ENCODE measurements at places on chromosomes 5 and 9.

GRCh38 chr5:34914671-34915138 is 599 bp downstream of the RAD1 start:
- DNase-seq: no peak

- DNase-seq: no peak
Observed at GRCh38 chr5:58635416-58635815, 52.5 kb downstream of the RAB3C start.

GRCh38 chr9:129617167-129617566 is 3.7 kb downstream of the C9orf50 start:
- no peak for DNase-seq

GRCh38 chr5:122384739-122385235 is 72.8 kb downstream of the SNCAIP start:
- DNase-seq: no peak

DNA sequence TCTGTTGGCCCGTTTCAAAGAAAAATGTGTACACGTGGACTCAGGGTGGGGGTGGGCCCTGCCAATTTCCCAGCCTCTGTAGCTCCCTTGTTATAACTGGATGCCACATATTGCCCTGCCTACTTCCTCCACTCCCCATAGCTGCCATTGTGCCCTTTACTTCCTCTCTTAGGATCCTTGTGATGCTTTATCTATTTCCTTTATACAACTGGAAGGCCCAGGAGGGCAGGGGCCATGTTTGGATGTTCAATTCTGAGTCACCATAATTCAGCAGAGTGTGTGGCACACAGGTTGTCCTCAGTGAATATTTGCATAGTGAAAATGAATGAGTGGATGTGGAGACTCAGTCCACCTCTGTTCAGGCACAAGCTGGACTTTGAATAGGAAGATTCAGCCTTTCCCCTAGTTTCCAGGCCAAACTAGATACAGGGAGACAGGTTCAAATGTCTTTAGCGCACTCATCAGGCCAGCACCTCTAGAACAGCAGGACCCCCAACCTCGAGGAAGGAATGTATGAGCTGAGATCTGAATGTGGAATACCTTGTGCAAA is 10.6 kb upstream of the FEM1C start:
- DNase-seq: no peak

DNA sequence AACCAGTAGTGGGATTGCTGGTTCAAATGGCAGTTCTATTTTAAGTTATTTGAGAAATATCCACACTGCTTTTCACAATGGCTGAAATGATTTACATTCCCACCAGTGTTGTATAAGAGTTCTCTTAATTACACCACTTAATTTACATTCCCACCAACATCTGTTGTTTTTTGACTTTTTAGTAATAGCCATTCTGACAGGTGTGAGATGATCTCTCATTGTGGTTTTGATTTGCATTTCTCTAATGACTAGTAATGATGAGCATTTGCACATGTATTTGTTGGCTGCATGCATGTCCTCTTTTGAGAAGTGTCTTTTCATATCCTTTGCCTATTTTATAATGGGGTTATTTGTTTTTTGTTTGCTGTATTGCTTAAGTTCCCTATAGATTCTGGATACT is 688.3 kb downstream of the PRR16 start:
- DNase-seq: no peak

- DNase-seq: no peak
Observed at GRCh38 chr5:53240661-53241060, 131.1 kb upstream of the MOCS2 start.

- peak; percentile 85 for DNase-seq
Observed at GRCh38 chr5:172932313-172933017, 26.8 kb upstream of the RPL26L1 start.

DNA sequence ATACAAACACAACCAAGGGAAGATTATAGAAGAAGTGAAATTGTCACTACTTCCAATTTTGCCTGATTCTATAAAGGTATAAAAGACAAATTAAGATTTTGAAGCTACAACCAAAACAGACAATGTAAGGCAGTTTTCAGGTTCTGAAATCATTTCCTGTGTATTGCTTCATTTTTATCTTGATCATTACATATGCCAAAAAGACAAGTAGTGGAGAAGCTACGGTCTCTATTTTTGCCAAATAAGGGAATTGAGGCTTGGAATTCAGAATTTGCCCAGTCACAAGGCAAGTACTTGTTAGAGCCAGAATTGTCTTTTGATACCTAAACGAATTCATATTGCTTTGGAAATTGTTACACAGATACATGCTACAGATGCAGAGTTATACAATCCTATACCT is 20.6 kb downstream of the EDIL3 start:
- no peak for DNase-seq

DNA sequence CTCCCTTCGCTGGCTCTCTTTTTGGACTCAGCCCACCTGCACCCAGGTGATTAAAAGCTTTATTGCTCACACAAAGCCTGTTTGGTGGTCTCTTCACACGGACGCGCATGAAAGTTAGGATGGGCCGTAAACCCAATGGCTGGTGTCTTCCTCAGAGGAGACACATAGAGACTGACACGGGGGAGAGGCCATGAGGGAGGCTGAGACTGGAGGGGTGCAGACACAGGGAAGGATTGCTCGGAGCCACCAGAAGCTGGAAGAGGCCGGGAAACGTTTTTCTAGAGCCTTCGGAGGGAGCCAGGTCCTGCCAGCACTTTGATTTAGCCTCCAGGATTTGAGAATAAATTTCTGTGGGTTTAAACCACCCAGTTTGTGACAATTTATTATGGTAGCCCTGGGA is 274.9 kb downstream of the AGTPBP1 start:
- DNase-seq: no peak

DNA sequence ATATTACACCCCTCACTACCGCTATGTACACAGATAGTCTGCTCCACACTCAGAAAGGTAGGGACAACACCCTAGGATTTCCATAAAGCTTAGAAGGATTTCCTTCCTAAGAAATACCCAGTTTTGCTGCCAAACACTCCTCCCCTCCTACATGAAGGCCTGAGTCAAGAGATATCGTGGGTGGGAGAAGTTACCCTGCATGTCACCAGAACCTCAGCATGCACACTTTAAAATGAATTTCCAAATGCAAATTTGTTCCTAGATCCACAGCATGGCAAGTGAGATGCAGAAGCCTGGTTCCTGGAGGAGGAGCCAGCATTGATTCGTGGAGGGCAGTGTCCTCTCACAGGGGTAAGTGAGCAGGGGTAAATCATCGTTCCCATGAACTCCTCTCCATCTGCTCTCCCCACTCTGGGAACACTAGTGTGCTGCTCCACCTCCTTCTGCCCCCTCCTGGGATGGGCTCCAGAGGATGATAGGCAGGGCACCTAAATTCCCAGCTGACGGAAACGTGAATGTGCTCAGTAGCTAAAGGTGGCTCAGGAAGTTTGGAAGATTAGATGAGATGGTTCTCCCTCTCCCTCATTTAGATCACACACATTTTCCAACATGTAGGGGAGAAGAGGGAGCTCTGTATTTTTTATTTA is 76.7 kb downstream of the PDE4D start:
- DNase-seq: no peak

- DNase-seq: no peak
Observed at GRCh38 chr5:23042226-23042625, 189.1 kb upstream of the CDH12 start.

DNA sequence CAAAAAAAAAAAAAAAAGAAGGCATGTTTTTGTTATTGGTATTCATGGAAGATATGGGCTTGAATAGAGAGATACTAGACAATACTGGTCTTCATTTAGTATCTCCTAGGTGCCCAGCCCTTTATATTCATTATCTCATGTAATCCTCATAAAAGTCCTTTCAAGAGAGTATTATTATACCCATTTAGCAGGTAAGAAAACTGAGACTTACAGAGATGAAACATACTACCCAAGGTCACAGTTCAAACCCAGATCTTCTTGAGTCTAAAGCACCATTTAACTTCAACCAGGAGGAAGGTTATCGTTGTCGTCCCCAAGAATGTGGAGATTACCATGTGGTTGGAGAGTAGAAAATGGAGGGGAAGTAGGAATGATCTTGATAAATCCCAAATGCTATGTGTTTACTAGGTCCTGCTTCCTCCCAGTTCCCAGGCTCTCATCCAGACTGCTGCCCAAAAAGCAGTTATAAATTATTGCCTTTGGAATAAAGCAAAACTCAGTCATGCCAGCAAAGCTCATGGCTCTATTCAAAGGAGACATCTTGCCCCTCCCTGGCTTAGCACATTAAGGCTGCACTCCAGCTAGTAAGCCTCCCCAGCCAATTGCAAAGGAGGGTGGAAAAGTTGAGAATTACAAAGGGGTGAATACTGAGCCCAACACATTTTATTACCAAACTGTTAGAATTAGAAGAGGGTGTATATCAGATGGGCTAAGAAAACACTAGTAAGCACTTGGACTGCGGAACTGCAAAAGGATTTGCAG is 163.9 kb downstream of the PIK3R1 start:
- no peak for DNase-seq

DNA sequence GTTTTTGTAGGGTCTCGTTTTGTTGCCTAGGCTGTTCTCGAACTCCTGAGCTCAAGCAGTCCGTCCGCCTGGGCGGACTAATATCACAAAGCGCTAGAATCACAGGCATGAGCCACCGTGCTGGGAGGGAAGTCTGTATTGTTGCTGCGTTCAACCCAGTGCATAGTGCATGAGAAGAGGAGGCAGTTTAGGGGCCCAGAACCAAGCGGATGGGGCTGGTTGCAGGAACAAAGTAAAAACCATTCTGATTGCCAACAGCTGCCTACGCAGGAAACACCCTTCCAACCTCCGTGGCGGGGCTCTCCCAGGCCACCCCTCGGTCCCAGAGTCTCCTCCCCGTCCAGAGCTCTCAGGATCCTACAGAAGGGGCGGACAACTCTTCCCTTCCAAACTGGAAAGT is 87.1 kb downstream of the ANXA2R start:
- no peak for DNase-seq

DNA sequence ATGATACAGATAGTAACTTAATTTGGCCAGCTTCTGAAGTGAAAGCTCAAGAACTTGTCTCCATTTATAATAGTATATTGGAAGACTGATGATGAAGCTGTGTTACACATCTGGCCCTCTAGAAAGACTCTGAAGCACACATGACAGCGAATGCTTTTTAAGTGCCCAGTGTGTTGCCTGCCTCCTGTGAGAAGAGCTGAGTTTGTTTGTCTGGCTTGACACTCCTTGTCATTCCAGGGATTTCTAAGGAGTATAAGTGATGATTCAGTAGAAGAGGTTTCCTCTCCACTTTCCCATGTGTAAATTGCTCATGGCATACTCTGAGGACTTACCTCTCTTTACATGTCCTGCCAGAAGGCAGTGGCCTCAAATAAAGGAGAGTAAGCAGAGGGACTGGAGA is 30.4 kb upstream of the LRRTM2 start:
- DNase-seq: no peak

DNA sequence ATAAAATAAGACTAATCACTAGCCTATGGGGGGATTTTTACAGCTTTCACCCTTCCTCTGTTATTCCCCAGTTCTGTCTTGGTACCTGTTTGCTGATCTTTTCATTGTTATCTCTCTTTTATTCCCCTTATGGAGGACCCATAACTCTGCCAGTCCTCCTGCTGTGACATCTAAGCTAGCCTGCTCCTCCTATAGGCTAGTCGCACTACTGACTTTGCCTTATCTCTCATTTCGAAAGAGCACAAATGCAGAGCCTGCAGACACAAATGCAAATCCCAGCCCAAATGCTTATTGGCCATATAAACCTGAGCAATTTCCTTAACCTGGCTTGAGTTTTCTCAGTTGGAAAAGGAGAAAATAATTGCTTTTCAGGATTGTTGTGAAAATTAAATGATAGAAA is 59.1 kb upstream of the CAMK4 start:
- DNase-seq: no peak

DNA sequence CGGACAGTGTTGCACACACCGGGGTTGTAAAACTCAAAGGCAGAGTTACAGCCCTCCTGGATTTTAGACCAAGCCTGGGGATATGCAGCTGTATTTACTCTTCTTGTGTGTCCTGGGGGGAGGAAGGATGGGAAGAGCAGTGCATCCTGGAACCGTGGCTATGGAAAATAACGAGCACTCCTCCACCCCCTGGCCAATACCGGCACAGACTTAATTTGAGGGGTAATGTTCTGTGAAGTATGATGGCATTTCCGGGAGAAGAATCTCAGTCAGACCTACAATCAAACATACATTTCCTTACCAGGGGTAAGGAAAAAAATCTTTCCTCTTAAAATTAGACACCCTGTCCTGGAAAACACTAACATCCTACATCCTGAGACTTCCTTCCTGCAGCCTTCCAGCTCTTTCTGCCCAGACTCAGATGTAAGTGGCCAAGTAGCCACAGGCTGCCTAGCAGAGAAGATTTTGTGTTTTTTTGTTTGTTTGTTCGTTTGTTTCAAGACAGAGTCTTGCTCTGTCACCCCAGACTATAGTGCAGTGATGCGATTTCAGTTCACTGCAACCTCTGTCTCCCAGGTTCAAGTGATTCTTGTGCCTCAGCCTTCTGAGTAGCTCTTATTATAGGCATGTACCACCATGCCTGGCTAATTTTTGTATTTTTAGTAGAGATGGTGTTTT is 11.0 kb upstream of the ERMP1 start:
- no peak for DNase-seq

GRCh38 chr9:81671880-81672280 is 17.5 kb downstream of the TLE1 start:
- no peak for DNase-seq

DNA sequence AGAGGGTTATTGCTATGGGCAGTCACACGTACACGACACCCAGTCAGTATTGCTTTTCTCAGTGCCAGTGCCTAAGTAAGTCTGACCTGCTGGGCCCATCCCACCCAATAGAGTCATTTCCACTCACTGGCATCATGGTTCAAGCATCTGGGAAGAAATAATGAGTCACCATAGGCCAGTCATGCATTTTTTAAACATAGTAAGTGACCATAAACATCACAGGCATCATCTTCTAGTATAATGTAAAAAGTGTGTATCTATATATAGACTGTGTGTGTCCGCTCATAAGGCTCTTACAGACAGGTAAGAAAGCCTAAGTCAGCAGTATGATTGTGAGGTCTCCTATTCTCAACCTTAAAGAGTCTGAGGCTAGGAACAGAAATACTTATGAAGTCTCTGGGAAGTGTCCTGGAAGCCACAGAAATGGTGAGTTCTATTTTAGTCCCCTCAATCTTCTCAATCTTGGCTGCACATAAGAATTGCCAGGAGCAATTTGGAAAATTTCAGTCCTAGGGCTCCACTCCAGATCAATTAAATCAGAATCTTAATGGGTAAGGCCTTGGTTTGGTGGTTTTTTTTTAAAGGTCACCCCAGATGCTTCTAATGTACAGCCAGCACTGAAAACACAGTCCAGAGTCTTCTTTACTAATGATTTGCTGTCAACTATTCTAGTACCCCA is 65.2 kb downstream of the ZNF366 start:
- peak; percentile 68 for DNase-seq

- DNase-seq: no peak
Observed at GRCh38 chr9:2837915-2838314, 6.0 kb downstream of the PUM3 start.

DNA sequence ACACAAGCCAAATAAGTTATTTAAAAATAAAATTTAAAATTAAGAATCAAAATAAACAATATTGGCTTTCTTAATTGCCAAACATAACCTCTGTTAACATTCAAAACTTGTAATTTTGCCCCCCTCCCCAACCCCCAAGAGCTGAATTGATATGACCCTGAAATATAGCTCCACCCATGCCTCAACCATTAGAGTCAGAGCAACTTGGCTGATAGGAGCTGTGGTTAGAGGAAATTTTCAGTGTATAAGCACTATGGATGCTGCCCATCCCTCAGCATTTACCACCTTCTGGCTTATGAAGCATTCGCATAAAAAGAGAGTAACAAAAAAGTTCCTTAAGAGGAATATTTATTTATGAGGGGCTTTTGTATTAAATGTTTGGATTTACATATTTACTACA is 6.1 kb downstream of the POC5 start:
- no peak for DNase-seq

- DNase-seq: no peak
Observed at GRCh38 chr9:121648799-121649198, 2.6 kb upstream of the DAB2IP start.

- DNase-seq: no peak
Observed at GRCh38 chr5:148091991-148092964, 28.5 kb downstream of the SPINK5 start.

Data from SJSA1 (cell line).